Muscle of leg (tissue), 16 donors: ENCODE measurements at places on chromosomes 13 and 19. TPM values are rescaled to one million over a fixed set of nuclear protein-coding genes. Genes with fewer than 3 reads are reported as not detected.

Gene KIR2DL4
- polyA plus RNA-seq, result not detected

Gene C19orf85
- not detected for polyA plus RNA-seq

Gene ZNF878
- polyA plus RNA-seq, result 0.31 TPM

Gene TCF3
- 143 TPM for polyA plus RNA-seq

Gene MED16
- 48.1 TPM for polyA plus RNA-seq

Gene CADM4
- 6.7 TPM for polyA plus RNA-seq

- DNase-seq, result no peak
Observed at GRCh38 chr13:105144936-105145335, 1390.5 kb downstream of the EFNB2 start.

DNA sequence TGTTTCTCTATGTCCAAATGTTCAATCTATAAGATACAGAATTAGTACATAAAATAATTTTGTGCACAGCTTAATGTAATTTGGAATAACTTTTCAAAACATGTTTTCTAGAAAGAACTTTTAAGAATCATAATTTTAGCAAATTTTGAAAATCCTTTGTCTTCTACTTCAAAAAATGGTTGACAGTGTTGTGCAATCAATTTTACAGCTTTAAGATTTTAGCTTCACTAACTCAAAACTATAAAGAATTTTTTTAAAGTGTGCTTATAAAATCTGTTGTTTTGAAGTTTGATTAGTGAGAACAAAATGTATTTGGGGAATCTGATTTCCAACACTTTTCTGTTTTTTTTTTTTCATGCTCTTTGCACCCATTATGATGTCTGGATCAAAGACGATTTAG, 12.7 kb upstream of the SPACA6 start:
- DNase-seq, result no peak

GRCh38 chr19:19405971-19406877, 749 bp downstream of the GATAD2A start:
- DNase-seq, result peak; percentile 84

DNA sequence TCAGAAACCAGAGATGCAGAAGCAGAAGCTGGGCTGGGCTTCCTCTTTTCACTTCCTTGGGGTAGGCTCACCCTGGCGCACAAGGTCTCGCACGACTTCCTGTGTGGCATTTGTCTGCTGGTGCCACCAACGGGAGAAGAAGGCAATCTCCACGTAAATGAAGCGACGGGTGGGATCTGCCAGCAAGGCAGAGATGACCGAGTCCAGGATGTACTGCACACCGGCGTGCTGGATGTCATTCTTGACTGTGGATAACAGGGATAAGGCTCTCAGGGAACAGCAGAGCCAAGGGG, 1.3 kb downstream of the MAN2B1 start:
- peak; percentile 68 for DNase-seq

DNA sequence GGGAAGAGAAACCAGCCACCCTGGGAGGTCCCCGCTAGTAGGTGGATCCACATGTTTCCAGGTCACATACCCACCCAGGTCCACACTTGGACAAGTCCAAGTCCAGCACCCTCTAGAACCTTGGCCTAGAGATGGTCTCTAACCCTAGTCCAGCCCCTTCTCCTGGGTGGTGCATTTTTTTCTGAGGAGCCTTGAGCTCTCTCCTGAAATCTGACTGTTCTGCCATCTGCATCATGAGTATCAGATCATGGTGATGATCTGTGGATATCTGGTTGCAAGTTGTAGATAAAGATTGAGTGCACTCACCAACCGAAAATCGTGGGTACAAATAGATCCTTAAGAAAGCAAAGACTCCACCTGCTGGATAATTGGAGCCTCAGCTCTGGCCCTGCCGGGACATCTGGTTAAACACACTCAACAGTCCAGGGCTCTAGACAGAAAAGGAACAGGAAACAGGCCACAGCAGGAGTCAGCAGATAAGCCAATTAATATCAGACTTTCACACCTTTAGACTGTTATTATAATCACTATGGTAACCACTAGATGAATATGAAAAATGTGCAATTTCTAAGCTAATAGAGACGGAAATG, 41.1 kb downstream of the GPR12 start:
- DNase-seq, result no peak

GRCh38 chr13:53092931-53093330, 64.3 kb downstream of the OLFM4 start:
- peak; percentile 52 for DNase-seq

DNA sequence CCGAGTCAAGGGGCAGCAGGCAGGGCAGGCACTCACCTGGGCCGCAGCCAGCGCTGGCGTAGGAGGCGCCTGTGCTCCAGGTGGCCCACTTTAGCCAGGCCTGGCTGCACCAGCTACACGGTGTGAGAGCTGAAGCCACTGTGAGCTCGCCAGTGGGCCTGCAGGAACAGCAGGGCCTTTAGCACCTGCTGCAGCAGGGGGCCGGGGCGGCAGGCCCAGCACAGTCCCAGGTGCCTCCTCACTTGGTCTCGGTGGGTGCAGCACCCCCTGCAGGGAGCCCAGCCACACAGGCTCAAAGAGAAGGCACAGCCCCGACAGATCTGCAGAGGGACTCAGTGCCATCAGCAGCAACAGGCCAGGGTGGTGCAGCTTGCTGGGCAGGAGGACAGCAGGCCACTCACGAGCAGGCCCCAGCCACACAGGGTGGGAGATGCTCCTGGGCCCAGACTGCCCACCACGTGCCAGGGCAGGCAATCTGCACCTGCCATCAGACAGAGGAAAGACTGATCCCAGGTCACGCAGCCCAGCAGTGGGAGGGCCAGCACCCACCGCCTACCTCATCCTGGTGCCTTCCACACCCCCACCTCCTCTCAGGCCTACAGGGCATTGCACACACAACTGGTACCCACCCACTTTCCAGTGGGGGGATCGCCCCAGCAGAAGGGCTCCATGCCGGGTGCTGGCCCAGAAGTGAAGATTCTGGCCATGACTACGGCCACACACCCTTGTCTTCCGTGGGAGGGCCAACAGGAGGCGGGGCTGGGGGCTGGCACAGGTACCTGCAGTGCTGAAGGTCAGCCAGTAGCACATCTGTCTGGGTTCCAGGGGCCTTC, 15.8 kb downstream of the ARHGAP33 start:
- DNase-seq, result no peak

DNA sequence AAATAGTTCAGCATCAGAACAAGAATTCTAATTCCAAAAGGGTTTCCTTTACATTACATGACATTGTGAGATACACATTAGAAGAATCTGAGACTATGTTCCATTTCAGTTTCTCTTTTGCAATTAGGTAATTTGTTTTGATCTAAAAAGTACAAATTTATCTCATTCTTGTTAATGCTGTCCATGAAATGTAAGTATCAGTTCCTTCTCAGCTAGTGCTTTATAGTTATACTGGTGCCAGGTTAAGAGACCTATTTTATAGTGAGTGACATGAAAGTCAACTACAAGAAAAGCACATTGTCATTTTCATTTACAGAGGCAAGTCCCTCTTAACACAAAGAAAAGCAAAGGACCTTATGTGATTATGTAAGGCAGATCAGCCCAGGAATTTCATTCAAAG, 43.9 kb downstream of the RCBTB2 start:
- no peak for DNase-seq
